Skin of body (tissue), 3 donors: ENCODE measurements at places on chromosomes 1 and 21. TPM values are rescaled to one million over a fixed set of nuclear protein-coding genes. Genes with fewer than 3 reads are reported as not detected.

GRCh38 chr1:966704-967300 is 520 bp downstream of the PLEKHN1 start:
- no peak for DNase-seq

- no peak for DNase-seq
Measured at GRCh38 chr1:42618866-42619265, 39.4 kb upstream of the PPIH start.

The LPAR3 gene
- 4.4 TPM for total RNA-seq

DNA sequence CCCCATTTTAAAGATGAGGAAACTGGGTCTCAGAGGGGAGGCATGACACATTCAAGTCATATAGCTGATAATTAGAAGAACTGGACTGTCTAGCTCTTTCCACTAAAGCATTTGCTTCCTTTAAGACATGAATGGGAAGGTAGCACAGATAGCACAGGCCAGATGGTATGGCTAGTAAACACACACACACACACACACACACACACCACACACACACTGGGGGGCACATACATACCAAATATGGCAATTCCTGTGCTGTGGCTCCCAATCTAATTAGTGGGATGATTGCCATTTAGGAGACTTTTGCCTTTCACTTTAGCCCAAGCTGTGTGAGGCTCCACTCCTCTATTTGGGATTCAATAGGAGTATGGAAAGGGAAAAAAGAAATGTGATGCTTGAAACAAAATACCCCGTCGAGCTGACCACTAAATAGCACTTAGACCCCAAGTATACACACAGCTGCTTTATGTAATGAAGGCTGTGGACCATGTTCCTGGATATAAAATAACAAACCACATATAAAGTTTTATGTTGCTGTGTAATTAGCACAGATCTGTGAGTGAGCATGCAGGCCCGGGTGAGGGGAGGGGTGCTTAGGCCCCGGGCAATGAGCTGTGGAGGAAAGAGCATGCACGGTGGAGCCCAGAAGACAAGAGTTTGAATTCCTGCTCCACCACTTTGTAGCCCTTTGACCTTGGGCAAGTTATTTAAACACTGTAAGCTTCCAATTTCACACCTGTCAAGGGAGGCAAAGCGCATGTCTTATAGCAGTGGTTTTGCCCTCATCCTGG is 6.8 kb upstream of the TRABD2B start:
- no peak for DNase-seq

The ALG14 gene
- total RNA-seq = 1.8 TPM

- DNase-seq = no peak
Measured at GRCh38 chr1:98674075-98674781, 12.7 kb downstream of the SNX7 start.

The PAPPA2 gene
- 2.8 TPM for total RNA-seq

The CASQ1 gene
- 109 TPM for total RNA-seq

DNA sequence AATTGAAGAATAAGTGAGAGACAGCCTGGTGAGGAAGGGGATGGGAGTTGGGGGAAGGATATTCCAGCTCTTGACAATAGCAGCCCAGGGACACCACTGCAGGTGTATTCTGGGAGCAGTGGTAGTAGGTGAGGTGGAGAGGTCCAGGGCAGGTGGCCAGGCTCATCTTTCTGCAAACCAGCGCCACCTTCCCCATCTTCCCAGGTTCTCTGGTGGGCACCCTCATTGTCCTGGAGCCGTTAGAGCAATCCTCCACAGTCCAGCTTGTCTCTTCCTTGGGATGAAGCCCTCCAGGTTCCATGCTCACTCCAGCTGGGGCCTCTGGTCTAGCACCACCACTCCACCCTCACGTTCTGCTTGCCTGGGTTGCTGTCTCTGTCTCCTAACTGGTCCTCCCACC is 97.0 kb downstream of the IER5 start:
- DNase-seq = no peak

DNA sequence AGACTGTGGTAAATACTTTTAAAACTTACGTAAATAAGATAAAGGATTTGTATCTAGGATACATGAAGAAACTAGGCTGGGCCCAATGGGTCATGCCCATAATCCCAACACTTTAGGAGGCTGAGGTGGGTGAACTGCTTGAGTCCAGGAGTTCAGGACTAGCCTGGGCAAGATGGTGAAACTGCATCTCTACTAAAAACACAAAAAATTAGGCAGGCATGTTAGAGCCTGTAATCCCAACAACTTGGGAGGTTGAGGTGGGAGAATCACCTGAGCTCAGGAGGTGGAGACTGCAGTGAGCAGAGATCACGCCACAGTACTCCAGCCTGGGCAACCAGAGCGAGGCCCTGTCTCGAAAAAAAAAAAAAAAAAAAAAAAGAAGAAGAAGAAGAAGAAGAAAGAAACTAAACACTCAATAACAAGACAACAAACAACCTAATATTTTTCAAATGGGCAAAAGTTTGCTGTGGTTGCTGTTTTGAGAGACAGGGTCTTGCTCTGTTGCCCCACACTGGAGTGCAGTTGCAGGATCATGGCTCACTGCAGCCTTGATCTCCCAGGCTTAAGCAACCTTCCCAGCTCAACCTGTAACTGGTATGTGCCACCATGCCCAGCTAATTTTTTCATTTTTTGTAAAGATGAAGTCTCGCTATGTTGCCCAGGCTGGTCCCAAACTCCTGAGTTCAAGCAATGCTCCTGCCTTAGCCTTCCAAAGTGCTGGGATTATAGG is 78.3 kb downstream of the EIF4G3 start:
- DNase-seq = no peak

DNA sequence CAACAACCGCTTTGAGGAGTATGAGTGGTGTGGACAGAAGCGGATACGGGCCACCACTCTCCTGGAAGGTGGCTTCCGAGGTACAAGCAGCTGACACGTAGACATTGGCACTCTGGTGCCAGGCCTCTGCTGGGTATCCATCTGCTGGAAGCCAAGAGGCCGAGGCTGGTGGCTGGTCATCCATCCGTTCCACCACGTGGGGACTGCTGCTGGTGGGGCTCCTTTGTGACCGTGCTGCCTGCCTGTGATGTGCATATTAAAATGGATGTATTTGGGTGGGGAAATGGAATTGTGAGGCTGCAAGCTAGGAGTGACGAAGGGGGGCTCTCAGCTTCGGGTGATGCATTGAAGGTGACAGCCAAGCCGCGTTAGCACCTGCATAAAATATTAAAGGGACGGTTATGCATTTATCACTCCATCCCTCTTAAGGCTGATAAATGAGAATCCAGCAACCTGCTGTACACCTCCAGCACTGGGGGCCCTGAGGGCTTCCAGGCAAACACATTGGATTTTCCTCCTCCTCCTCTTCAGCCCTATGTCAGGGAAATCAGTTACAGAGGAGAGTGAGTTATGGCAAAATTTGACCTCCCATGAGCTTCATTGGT is 38.1 kb downstream of the TMEM53 start:
- DNase-seq = no peak

DNA sequence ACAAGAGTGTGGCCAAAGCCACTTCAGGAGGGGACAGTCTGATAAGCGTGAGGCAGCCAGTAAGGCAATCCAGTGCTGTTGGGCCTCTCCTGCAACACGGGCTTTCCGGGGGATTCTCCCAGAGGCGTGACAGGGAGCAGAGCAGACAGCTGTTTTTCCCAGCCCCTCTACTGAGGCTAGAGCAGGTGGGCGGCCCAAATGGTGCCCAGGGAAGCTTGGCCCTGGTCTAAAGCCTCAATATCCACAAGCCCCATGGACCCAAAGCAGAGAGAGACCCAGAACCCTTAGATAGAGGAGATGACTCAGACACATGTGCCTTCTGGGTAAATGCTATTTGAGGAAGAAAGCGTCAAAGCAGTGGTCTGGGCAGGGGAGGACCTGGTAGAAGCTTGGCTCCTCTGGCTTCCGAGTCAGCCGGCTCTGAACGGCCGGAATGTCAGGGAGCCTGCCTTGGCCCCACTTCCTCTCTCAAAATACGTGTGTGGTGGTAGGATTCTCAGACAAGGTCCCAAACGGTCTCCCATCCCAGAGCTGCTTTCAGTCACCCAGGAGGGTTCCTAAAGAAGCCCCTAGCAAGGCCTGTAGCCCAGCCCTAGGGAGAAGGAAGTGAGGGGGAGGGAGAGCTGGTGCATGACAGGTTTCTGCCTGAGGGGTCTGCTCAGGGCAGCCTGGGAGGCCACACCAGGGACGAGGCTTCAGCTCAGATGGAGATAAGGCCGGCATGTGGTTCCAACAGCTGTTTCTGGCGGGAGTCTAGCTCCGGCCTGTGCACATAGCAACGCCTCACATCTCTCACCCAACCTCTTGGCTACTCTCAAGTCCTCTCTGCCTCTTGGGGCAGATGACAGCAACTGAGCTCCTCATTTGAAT is 28.8 kb downstream of the PIK3C2B start:
- no peak for DNase-seq

DNA sequence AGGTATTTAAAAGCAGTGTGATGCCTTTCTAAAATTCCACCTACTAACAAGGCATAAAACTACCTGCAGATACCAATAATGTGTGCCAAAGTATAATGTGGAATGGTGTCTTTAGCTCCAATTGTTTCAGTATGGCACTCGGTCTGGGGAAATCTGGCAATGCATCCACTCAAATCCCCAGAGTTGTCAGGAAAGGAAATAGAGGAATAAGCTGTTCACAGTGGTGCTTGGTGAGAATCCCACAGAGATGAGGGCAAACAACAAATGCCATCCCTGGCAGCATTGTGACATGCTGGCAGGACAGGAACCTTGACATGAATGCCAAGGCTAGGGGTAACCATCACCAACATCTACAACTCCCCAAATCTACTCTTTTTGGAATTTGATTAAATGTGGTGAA is 240.7 kb downstream of the BARHL2 start:
- DNase-seq = no peak

The RBM8A gene
- total RNA-seq = 82.0 TPM

- no peak for DNase-seq
Measured at GRCh38 chr1:178768423-178768822, 43.4 kb downstream of the RALGPS2 start.

DNA sequence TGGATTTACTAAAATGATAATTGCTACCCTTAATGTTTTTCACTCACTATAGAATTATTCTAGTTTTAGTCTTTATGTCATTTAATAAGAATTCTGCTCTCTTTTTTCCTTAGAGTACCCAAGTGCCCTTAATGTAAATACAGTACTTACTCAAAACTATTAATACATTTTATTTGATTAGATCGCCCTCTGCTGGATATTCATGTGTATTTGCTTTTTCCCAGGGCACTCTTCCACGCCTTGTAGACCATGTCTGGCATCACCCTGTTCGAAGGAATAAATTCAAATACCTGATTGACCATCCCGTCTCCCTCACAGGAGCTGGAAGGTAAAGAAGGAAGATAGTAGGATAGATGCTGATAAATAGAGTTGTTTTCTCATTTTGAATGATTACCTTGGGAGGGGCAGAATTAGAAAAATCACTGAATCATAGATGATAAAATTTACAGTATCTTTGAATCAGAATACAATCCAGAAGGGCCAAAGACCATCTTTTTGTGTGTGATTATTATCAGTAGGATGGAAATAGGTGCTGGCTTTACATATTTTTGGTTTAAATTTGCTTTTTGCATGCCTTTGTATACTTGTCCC is 4.1 kb downstream of the AXDND1 start:
- peak; percentile 72 for DNase-seq

The SETSIP gene
- total RNA-seq = not detected

The UTS2 gene
- total RNA-seq = 0.30 TPM

DNA sequence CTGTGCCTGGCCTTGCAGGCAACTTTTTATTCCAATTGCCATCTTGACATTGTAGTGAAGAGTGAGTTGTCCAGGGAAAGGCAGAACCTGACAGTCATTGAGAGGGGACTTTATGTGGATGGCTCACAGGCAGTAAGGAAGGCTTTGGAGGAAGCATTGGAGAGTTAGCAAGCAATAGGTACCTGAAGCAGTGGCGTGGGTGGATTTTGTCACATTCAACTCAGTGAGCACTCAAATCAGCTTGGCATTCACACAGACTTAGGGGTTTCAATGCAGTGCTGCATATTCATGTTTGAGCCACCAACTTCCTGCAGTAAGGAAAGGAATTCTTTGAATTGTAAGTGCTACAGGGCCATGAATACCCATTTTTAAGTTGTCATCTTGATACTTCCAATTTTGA is 69.0 kb downstream of the AK4 start:
- DNase-seq = no peak

DNA sequence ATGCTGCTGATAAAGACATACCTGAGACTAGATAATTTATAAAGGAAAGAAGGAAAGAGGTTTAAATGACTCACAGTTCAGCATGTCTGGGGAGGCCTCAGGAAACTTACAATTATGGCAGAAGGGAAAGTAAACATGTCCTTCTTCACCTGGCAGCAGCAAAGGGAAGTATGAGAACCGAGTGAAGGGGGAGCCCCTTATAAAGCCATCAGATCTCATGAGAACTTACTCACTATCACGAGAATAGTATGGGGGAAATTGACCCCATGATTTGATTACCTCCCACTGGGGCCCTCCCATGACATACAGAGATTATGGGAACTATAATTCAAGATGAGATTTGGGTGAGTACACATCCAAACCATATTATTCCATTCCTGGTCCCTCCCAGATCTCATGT is 154.4 kb downstream of the FASLG start:
- no peak for DNase-seq

DNA sequence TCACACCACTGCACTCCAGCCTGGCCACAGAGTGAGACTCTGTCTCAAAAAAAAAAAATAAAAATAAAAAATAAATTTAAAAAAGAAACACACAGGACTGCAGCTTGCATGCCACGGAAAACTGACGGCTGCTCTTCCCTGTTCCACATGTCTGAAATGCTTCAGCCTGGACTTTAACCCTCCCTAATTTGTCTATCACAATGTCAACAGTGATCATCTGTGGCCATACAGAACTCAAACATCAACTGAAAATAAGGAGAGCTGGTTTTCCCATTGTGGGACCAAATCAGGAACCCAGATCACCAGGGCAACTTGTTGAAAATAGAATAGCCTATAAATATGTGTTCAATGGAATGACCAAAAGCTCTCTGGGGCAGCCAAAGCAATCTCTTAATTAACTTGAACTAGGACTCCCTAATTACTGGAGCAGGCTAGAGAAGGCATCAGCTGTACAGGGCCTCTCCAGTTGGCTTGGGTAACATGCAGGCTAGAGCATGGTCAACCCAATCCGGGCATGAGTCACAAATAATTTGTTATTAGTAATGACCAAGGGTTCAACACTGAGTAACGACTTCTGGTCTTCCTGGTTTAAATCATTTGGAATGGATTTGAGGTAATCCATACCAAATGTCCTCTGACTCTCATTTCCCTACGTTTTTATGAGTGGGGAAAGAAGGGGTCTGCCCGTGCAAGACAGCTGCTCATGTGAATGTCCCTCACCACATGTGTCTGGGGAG is 62.7 kb upstream of the KAZN start:
- DNase-seq = no peak

The SEC16B gene
- 9.6 TPM for total RNA-seq

The KRTAP22-2 gene
- total RNA-seq = not detected

- DNase-seq = no peak
Measured at GRCh38 chr1:242585616-242586359, 61.3 kb upstream of the PLD5 start.

GRCh38 chr1:154418062-154418921 is 13.1 kb downstream of the IL6R start:
- DNase-seq = no peak

GRCh38 chr1:192059407-192059806 is 98.9 kb upstream of the RGS18 start:
- no peak for DNase-seq

The HES3 gene
- total RNA-seq = not detected

- DNase-seq = peak; percentile 13
Measured at GRCh38 chr1:53470155-53470554, 11.0 kb downstream of the DMRTB1 start.

- DNase-seq = no peak
Measured at GRCh38 chr1:95384567-95384966, 150.6 kb downstream of the RWDD3 start.
